ENCODE measurements at places on chromosomes 16 and 17.

GRCh38 chr16:90016339-90016950 lies 2.8 kb downstream of the DBNDD1 start:
- DNase-seq = no peak

GRCh38 chr17:57682701-57683100 lies 62.4 kb downstream of the CCDC182 start:
- DNase-seq = no peak

GRCh38 chr17:37519251-37519985 lies 29.7 kb downstream of the DUSP14 start:
- DNase-seq = no peak

- DNase-seq = peak; percentile 89
Measured at GRCh38 chr17:15341385-15341849, at the start of gene TEKT3. TSS of gene TEKT3 (minus strand) at chr17:15341597. CDS start at chr17:15331585, 10,012 bp downstream.

DNA sequence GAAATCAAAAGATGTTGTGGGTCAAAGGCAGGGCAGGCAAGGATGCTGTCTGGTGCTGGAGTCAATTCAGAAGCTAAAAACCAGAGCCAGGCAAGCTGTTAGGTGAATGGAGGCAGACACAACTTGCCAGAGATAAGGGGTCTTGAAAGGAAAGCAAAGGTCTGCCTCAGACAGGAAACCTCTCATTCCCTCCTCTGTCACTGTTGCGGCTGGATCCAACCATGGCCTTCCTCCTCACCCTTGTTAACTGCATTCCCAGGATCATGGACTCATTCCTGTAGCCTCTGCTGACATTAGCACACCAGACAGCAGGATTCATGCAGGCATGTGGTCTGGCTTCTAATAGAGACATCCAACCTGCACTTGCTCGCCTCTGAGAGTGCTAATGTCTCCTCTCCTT lies 186.7 kb upstream of the HS3ST3A1 start:
- no peak for DNase-seq

Data from right hindlimb (tissue), 1 donor.